ENCODE measurements at places on chromosomes 4 and X.

DNA sequence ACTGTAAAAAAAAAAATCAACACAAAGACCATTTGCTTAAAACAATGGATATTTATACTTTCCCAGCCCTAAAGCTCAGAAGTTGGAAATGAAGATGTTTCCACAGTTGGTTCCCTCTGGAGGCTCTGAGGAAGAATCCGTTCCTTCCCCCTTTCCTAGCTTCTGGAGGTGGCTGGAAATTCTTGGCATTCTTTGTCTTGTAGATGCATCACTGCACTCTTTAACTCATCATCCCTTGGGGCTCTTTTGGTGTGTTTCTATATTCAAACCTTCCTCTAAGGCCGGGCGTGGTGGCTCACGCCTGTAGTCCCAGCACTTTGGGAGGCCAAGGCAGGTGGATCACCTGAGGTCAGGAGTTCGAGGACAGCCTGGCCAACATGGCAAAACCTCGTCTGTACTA, 78.7 kb downstream of the VCX3A start:
- no peak for DNase-seq

GRCh38 chrX:69493766-69494165, 10.4 kb upstream of the NALF2 start:
- no peak for DNase-seq

GRCh38 chr4:8582941-8583654, 2.9 kb downstream of the GPR78 start:
- no peak for DNase-seq

- DNase-seq: no peak
Measured at GRCh38 chr4:138202686-138203085, 39.5 kb downstream of the SLC7A11 start.

DNA sequence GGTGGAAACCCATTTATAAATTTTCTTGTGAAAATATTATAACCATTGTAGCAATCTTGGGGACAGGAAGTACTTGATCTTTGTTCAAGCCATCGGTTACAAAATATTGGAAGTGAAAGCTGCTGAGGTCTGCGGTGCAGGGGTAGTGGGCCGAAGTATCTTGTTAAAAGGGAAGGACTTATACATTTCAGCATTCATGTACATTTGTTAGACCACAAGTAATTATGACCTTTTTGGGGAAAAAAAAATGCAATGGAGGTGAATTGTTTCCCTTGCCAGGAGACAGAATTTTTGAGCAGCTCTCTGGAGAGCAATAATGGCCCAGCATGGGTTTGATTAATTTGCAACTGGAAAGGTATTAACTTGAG, 121.3 kb downstream of the EGF start:
- no peak for DNase-seq

DNA sequence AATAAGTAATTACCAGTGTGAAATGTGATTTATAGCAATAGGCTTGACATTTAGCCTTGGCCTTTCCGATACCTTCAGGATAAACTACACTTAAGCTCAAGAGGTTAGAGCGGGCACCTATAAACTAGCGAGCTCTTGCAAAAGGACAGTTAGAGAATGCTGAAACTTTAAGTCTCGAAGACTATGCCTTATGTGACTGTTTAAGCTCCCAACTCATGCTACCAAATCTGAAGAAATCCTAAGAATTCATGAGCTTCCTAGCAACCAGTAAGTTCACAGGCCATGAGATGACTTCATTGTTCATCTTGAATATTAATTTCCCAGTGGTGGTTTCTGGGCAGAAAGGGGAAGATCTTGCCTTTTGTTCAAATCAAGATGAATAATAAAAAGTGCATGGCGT, 4.7 kb downstream of the STOX2 start:
- no peak for DNase-seq

DNA sequence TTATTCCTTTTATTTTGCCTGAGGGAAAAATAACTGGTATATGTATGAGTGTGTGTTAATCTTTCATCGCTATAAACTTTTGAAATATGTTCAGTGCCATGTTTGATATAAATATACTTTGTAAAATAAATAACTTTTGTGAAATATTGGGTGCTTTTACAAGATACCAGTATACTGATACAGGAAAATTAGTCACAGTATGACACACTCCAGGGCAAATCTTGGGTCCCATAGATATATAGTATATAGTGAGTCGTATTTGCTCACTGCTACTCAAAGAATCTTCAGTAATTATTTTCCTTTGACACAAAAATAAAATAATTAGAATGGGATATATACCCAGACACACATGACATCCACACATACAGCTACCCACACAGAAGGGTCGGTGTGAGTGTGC, 472.3 kb downstream of the GRID2 start:
- no peak for DNase-seq

DNA sequence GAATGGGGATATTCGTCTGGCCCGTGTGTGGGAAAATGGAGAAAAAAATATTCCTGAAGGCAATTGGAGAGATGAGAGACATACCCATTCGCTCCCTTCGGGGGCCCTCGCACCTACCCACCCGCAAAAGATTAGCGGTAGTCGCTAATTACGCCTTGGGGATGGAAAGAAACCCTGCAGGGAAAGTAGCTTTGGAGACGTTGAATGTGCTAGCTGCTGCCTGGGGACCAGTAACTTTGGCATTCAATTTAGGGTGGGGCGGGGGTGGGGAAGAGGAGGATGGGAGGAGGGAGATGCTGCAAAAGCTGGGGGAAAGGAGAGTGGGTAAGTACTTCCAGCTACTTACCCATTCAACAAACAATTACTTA, 407 bp upstream of the ZC4H2 start:
- DNase-seq: no peak

DNA sequence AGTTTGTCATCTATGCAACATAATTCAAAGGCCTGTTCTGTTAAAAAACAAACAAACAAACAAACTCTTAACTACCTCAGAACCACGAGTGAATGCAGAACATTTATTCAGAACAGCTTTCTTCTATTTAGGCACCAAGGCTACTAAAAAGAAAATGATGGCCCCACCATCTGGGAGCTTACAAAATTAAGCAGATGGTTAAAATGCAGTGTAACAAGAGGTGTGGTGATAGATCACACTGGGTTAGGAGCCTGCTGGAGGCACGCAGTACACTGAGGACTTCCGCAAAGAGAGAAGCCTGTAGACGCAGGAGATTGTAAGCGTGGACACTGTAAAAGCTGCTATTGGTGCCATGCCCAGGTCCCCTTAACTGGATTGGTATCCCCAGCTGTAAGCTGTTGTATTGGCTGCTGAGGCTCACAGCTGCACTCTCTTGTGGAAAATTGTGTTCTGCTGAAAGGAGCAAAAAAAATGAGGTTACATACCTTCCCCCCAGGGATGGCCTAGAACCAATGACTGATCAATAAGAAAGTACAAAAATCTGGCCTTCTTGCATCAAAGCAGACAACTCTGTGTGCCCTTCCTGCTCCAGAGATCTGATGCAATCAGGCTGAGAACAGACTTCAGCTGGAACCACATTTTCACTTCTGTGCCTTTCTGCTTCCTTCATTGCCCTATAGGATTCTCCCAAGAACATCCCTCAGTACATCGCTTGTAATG, 60.0 kb downstream of the SHROOM3 start:
- no peak for DNase-seq

DNA sequence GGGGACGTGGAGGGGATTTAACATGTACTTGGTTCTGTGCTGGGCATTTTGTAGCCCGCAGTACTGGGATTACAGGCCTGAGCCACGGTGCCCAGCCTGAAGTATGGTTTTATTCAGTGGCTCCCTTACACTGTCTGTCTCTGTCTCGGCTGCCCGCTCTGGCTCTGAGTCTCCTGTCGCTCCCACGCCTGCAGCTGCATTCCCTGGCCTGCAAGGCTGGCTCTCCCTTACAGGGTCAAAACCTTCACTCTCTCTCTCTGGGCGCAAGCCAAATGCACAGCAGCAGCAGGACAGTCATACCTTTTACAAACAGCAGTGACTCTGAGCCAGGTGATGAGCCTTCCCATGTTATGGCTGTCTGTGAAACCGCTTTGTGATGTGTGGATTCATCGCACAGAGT, 72.1 kb downstream of the HTRA3 start:
- no peak for DNase-seq

GRCh38 chr4:137363496-137363895, 168.8 kb downstream of the PCDH18 start:
- DNase-seq: no peak

- no peak for DNase-seq
Measured at GRCh38 chr4:180792541-180792940, 1450.7 kb upstream of the TENM3 start.

DNA sequence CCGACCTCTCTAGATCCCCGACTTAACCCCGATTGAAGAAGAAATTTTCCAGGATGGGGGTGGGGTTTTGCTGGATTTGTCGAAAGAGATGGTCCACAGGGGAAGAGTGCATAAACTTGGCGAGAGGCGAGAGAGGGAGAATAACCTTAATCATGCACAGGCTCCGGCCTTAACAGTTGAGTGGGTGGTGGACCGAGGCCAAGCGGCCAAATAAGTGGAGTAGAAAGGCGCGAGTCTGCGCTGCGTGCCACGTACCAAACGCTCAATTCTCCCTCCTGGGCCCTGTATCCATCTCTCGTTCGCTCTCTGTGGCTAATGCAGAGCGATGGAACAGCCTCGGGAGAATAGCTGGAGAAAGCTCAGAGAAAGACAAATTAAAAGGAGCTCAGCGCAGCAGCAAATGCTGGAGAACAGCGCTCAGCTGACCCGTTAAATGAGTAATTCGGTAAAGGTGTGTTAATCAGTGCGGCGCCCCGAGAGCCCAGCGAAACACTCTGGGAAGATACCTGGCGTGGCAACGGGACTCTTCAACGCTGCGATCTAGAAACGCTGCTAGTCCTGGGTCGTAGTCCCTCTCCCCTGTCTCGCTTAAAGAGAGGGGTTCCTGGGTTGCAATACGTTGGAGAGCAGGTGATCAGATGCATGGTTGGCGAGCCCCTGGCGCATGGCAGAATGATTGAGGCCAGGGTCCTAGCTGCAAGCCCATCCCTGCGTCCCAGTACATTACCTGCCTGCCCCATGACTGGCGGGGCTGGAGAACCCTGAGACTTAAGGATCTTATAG, 887 bp upstream of the IL1RAPL2 start:
- no peak for DNase-seq

GRCh38 chrX:103783971-103784370, 7.3 kb downstream of the PLP1 start:
- no peak for DNase-seq

DNA sequence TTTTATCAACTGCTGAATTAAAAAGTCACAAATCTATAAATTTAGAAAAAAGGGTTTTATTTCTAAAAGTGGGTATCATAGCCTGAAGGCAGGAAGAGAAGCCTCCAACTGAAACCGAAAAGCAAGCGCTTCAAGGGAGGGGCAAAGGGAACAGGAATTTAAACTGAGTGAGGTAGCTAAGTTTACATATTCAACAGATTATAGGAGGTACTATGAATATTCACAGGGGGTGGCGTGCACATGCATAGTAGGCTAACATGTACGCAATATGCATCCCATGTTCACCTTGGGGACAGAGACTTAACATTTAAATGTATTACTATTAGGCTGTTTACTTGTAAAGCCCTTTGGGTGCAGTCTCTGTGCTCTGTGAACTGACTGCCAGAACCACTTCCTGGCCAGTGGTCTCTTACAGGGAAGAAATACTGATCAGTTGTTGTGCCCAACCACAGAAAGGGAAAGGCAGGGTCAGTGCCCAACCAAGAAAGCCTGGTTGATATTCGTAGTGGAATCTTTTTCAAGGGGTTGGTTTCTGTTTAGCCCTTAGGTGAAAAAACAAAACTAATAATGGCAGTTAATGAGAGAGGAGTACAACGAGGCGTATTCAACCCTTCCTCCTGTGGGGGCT, 168.7 kb upstream of the GALNTL6 start:
- DNase-seq: no peak

GRCh38 chr4:33448948-33449347, 2728.8 kb downstream of the PCDH7 start:
- DNase-seq: no peak

DNA sequence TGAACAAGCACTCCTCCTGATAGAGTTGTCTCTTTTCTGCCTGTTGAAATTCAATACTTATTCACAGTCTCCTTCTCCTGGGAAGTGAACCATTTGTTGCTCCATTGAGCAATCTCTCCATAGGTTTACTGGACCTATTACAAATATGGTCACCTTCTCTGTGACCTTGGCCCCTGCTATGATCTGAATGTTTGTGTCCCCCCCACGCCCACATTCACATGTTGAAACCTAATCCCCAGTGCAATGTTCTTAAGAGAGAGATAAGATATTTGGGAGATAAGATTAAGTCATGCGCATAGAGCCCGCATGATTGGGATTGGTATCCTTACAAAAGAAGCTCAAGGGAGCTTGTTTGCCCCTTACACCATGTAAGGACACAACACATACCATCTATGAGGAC, 54.1 kb upstream of the GABRE start:
- no peak for DNase-seq

DNA sequence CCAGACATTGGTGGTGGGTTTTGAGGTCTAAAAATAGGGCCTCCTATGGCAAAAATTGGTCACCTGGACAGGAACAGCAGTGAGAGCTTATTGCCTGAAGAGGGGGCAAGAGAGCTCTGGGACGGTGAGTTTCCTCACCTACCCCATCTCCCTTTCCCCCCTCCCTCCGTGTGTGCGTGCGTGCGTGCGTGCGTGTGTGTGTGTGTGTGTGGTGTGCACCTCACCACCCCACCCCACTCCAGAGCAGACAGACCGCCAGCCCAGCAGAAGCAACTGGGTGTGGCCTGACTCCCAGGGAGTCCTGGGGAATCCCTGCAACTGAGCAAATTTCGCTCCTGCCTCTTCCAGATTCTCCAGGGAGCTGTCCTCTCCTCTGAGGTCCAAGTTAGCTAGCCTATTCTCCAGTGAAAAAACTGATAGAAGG, 44.7 kb downstream of the PRPS1 start:
- DNase-seq: peak; percentile 39

DNA sequence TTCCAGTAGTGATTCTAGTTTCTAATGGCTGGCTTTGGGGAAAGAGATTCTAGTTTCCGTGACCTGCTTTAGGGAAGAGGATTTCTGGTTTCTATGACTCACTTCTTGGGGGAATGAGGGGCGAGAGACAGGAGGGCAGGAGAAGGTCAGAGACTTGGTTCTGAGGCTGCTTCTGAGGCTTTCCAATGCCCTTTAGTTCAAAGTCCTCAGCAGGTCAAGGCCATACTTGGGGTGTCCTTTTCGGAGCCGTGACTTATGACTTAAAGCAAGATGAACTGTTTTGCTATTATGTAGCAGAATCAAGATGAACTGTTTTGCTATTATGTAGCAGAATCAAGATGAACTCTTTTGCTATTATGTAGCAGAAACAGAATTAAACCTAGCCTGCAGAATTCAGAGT, 52.2 kb upstream of the TLR3 start:
- no peak for DNase-seq

DNA sequence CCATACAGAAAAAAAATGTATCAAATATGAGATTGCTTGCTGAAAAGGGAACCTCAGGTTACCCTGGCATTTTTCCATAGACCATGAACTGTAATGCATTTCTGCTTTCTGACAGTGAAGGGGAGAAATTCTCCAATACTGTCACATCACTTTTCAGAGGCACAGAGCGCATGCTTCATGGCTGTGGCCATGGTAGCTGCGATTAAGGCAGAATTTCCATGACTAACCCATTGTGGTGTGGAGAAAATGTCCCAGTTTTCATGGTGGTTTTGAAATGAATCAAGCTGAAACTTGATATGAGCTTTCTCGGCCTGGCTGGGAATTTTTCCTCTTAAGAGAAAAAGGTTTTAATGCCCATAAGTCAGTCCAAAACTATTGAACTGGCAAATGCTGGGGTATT, 39.5 kb upstream of the MAP3K15 start:
- no peak for DNase-seq

All from stimulated activated CD8-positive, alpha-beta memory T cell treated with anti-CD3 and anti-CD28 coated beads, Interleukin-7, amount 100 ng/mL, for 1 hour (primary cell).